Kasumi-1 (cell line): ENCODE measurements at places on chromosomes 1 and 21.

GRCh38 chr1:65065524-65066418 lies 82.2 kb upstream of the AK4 start:
- no peak for DNase-seq

- DNase-seq, result no peak
Measured at GRCh38 chr1:182603646-182604174, 479 bp downstream of the RGS16 start.

- DNase-seq, result no peak
Measured at GRCh38 chr1:36605942-36606640, 123.4 kb upstream of the CSF3R start.

- no peak for DNase-seq
Measured at GRCh38 chr1:108503062-108503733, 53.1 kb downstream of the NBPF6 start.

GRCh38 chr1:230212405-230212936 lies 145.4 kb downstream of the GALNT2 start:
- DNase-seq, result peak; percentile 42

DNA sequence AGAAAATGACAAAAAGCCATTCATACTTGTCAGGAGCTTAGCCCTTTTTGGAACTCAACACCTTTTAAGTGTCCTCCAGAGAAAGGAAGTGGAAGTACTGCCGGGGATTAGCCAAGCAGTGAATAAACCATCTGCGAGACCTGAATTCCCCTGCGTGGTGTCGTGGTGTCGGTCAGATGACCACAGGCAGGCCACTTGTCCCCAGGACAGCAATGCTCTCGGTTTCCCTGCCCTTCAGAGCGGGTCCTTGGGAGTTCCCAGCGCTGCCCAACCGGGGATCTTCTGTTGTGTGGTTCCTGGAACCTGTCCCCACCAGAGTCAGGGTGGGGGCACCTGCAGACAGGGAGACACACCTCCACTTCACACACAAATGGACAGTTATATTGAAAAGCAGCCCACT lies 9.2 kb downstream of the GPR157 start:
- no peak for DNase-seq

DNA sequence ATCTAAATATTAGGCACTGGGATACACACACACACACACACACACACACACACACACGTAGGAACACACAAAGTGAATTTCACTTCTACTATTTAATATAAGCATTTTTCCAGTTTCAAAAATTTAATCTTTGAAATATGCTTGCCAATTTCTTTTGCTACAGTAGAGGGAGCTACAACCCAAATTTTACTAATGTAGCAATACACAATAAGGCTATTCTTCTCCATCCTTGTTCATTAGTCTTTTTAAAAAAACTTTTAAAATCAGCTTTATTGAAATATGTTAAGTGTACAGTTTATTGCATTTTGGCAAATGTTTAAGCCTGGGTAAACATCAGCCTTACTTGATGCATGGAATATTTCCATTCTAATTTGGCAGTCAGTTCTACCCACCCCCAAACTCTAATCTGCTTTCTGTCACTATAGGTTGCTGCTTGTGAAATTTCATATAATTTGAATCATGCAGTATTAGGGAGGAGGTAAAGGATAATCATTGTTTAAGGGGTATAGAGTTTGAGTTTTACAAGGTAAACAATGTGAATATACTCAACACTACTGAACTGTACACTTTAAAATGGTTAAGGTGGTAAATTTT lies 93.0 kb upstream of the TENT5C start:
- peak; percentile 67 for DNase-seq

- DNase-seq, result no peak
Measured at GRCh38 chr1:94024104-94024792, 96.7 kb downstream of the ABCA4 start.

DNA sequence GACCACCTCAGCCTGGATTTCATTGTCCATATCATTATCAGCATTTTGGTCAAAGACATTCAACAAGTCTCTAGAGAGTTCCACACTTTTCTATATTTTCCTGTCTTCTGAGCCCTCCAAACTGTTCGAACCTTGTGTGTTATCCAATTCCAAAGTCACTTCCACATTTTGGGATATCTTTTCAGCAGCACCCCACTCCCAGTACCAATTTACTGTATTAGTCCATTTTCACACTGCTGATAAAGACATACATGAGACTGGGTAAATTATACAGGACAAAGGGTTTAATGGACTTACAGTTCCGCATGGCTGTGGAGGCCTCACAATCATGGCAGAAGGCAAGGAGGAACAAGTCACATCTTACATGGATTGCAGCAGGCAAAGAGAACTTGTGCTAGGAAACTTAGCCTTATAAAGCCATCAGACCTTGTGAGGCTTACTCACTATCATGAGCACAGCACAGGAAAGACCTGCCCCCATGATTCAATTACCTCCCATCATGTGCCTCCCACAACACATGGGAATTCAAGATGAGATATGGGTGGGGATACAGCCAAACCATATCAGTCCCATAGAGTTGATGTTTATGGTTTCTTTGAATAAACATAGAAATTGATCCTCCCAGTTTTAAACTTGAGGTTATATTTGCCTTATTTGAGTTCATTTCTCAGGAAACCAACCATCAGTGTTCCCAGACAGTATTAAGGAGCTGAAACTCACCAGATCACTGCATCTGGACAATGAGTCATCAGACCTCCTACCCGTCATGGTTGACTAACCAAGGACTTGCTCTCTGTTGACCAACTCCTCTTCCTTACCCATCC lies 322.7 kb upstream of the DUSP10 start:
- no peak for DNase-seq

DNA sequence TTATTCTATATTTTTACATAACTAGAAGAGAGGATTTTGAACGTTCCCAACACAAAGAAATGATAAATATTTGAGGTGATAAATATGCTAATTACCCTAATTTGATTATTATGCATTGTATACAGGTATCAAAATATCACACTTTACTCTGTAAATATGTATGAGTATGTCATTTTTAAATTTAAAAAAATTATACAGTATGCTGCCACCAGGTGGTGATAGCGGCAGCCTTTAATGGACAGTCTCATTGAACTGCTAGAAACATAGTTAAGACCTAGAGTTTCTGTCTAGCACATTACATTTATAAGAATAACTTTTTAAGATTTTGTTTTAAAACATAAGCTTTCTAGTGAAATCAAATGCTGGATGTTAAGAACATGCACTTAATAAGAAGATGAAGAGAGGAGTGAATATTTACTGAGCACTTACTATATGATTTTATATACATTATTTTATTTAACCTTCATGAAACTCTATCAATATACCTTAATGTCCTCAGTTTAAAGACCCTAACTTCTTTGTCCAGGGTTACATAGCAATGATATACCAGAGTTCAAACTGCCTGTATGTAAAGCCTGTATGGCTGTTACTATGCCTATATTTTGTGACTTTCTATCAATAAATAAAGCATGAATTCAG lies 207.1 kb downstream of the NUF2 start:
- DNase-seq, result peak; percentile 18

GRCh38 chr1:224535641-224536040 lies 80.5 kb upstream of the CNIH3 start:
- no peak for DNase-seq

DNA sequence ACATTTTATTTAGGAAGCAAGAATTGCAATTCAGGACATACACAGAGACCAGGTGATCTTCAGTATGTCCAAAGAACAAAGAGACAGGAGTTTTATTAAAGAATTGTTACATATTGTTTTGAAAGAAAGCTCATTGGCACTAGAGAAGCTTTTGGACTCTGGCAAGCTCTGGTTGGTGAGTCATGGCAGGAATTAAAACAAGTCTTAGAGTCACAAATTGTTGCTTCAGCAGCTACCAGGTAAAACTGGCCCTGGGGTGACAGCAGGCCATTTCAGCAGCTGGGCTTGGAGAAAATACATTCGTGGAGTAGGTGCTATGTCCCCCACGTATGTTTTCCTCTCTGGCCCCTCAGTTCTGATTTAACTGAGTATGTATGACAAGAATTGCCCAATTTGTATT lies 58.8 kb downstream of the MAP3K21 start:
- DNase-seq, result no peak

GRCh38 chr1:113101588-113101987 lies 28.6 kb downstream of the LRIG2 start:
- no peak for DNase-seq

DNA sequence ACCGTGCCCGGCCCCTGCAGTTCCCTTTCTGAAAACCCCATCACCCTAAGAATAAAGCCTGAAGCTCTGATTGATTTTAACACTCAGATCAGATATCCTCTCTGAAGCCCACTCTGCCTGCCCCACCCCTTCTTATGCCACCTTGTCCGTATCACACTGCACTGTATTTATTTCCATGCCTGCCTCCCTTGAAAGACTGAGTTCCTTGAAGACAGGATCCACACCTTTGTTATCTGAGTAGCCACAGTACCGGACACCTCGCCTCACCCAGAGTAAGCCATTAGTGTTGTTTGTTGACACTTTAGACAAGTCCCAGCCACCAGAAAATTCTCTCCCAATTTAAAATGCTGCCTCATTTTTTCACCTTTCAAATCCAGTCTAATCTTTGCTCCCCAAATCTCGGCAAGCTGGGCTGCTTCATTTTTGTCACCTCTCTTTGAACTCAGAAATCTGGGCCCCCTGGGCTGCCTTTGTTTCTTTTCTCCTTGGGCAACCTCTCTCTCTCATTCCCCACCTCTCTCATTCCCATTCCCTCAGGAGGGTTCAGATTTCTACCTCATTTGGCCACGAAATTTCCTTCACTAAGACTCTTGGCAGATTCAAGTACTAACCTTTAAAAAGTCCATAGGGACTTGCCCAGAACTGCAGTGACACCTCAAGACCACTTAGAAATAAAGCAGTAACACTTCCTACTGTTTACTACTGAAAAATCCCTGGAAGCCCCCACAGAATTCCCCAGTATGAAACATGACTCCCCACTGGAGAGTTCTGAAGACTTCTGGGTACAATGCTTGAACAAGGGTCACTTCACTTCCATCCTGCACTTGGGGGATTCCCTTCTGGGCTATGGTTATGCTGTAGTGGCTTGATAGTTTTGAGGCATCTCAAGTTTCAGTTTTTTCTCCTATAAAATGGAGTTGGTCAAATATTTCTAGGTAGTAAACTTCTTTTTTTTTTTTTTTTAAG lies 8.7 kb upstream of the PPP1R15B start:
- no peak for DNase-seq

DNA sequence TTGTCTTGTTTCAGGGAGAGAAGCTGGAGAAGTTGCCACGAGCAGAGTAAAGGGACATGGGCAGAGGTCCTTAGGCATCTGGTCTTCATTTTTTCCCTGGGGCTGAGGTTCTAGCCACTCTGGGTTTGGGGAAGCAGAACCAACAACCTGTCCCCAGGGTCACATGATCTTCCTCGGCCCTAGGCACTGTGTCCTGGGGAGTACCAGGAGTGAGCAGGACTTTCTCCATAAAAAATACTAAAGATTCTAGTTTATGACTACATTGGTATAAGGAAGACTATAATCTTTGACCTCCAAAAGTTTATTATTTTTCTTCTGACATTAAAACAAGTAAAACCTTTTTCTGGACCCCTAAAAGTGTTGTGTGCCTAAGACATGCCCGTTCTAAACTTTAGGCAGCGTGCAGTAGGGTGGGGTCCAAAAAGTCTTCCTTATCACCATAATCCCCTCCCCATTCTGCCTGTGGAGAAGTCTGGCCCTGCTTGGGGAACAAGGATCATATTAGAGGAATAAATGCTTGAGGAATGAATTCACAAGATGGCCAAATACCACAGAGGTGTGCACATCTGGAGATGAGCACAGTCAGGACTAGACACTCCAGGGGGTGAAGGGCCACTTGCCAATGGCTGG lies 19.3 kb upstream of the IGSF3 start:
- DNase-seq, result no peak

GRCh38 chr1:47527653-47528272 lies 89.9 kb downstream of the FOXD2 start:
- DNase-seq, result peak; percentile 37

- no peak for DNase-seq
Measured at GRCh38 chr1:203270448-203270847, 34.9 kb upstream of the BTG2 start.

DNA sequence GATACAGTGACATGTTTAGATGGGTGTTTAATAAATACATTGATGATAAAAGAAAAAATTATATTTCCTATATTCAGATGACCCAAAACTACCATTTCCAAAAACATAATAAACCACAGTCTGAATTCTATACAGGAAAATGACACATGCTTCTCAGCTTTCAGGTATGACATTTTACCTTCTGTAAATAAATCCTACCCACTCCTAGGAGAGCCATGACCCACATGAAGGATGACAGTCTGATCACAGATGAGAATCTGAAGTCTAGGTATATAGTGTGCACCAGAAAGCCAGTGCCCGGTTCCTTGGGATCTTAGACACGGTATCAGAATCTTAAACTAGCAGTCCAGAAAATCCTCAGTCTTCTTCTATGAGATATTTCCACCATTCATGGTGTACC lies 3.7 kb upstream of the GJA9 start:
- DNase-seq, result no peak

GRCh38 chr1:36251794-36252481 lies 27.7 kb downstream of the THRAP3 start:
- no peak for DNase-seq

DNA sequence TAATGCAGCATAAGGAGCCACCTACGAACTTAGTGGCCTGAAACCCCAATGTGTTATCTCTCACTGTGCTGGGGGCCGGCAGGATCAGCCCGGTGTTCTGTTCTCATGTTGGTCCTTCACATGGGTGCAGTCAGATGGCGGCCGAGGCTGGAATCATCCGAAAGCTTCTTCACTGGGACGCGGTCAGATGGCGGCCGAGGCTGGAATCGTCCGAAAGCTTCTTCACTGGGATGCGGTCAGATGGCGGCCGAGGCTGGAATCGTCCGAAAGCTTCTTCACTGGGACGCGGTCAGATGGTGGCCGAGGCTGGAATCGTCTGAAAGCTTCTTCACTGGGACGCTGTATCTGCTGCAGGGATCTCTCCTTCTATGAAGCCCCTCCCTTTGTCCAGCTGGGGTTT lies 12.6 kb upstream of the PCBP3 start:
- no peak for DNase-seq

GRCh38 chr1:96541491-96541890 lies 180.1 kb upstream of the PTBP2 start:
- no peak for DNase-seq

GRCh38 chr1:92980732-92981647 lies 19.7 kb upstream of the DIPK1A start:
- no peak for DNase-seq

GRCh38 chr1:30522031-30523004 lies 201.1 kb downstream of the MATN1 start:
- DNase-seq, result no peak

GRCh38 chr1:245671966-245672767 lies 517.4 kb downstream of the KIF26B start:
- DNase-seq, result no peak

GRCh38 chr1:66331658-66332547 lies 202.1 kb upstream of the SGIP1 start:
- peak; percentile 56 for DNase-seq
